ENCODE measurements at places on chromosomes 3 and 15.

DNA sequence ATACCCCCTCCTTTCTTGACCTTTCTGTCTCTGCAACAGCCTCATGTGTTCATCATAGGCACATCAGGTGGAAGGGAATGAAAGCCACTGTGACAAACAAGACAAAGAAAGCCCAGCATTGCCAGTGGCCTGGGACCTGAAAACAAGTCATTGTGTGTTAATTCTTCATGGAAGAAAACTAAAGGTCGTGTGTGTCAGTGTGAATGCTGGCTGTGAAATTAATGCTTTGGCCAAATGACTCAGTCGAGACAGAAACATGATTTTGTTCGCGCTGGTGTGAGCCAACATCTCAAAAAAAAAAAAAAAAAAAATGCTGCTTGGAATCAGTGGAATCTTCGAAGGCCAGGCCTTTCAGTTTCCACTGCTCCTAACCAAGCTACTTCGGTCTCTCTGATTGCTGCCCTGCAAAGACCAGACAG, 386.5 kb upstream of the PROK2 start:
- no peak for DNase-seq

DNA sequence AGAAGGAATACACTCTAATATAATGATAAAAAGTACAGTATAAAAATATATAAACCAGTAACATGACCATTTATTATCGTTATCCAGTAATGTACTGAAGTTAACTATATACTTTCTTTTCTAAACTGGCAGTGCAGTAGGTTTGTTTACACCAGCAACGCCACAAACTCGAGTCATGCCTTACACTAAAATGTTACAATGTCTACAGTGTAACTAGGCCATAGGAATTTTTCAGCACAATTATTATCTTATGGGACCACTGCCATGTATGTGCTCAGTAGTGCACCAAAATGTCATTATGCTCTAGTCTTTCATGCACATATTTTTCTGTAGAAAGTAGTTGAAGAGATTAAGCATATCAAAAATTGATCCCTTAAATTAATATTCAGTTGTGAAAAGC, 609.8 kb upstream of the BCHE start:
- DNase-seq, result no peak

DNA sequence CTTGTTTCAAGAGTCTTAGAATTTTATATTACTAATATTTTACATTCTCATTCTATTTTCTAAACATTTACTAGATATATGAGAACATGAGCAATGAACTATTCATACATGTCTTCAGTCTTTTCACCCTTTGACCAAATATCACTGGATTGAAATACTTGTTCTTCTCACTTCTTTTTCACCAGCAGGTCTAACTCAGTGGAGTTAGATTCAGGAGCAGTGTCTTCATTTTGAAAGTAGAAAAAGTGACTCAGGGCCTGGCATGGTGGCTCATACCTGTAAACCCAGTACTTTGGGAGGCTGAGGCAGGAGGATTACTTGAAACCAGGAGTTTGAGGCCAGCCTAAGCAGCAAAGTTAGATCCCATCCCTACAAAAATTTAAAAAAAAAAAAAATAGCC, 70.8 kb downstream of the USP13 start:
- no peak for DNase-seq

DNA sequence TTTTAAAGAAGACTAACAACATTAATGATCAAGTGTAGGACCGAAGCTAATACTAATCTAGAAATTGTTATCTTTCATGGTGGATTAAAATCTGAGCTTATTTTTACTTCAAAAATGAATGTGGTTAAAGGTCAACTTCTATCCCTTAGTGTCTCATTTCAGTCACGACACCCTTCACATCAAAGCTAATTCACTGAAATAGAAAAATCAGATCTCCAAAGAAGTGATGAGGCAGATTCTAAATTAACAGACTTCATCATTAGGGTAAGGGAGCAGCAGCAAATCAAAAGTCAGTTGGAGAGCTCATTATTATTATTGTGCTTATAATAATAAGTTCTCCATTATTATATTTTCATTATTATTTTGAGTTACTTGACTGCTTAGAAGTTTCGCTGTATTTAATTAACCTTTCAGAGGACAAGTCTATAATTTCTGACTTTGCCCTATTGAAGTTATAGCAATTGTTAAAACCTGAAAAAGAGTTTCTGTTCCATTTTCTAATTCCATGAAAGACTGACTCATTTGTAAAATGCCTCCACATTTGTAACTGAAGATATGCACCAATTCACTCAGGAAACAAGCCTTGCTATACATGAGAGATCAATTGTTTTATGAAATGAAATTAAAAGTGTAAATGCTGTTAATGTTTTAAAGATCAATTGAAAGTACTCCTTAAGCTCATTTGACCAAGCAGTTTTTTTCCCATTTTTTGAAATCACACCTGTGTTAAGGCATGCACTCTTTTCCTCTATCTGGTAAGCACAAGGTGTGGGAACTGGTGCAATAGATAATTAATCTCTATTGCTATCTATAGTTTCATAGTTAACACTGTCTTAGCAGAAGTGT, 23.1 kb upstream of the CMC1 start:
- no peak for DNase-seq

GRCh38 chr15:58908550-58909309, 24.7 kb downstream of the SLTM start:
- DNase-seq, result no peak

DNA sequence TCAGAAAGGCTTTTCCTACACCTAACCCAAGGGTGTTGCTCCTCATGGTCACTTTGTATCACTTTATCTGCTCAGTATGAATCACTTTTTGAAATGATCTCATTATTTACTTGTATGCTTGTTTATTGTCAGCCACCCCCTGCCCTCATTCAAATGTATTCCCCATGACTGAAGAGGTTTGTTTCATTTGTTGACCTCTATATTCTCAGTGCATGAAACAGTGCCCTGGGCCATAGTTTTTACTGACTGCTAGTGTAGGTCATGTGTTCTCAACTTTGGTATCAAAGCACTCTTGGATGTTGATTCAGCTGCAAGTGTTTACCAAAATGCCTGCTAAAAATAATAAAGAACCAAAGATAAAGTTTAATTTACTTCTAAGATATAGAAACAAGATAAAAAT, 381.7 kb upstream of the ARPP21 start:
- no peak for DNase-seq

- no peak for DNase-seq
Observed at GRCh38 chr3:151225040-151225975, 22.3 kb upstream of the GPR171 start.

GRCh38 chr3:168267179-168267578, 171.5 kb upstream of the GOLIM4 start:
- DNase-seq, result no peak

- DNase-seq, result no peak
Observed at GRCh38 chr3:177446165-177446601, 248.9 kb upstream of the TBL1XR1 start.

DNA sequence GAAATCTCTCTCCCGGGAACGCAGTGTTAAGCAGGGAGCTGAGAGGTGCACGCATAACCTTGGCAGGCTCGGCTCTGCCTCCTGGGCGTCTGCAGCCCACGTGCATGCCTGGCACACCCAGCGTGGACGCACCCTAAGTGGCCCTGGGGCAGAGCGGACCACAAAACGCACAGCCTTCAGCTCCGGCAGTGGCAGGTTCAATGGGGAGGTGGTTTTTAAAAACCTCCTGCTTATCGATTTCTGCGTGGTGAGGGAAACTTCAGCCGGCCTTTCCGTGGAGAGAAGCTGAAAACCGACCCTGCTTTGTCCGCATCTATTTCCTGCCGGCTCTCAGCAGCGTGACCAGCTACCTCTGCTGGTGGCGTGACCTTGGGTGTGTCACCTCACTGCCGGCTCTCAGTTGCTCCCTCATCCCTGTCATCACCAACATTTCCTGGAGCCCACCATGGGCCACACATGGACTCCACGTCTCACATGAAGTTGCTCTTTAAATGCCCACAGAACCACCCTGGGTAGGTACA, 134.8 kb upstream of the MEF2A start:
- DNase-seq, result no peak

DNA sequence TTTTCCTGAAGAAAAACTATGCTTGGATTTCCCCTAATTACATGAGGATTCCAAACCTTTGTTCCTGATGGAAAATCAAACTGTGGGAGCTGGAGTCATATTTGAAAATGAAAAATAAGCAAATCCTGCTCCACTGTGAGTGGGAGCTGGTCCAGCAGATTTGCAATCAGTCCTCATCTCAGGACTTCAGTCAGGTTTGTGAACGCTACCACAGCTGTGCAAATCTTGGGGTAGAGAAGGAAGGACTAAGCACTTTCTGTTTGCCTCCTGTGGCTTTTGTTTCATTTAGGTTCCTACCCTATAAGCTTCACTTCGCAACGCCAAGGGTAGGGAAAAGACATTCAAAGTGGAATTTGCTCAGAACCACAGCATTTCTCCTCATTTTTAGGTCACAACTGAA, 238.2 kb downstream of the TUSC7 start:
- DNase-seq, result no peak

DNA sequence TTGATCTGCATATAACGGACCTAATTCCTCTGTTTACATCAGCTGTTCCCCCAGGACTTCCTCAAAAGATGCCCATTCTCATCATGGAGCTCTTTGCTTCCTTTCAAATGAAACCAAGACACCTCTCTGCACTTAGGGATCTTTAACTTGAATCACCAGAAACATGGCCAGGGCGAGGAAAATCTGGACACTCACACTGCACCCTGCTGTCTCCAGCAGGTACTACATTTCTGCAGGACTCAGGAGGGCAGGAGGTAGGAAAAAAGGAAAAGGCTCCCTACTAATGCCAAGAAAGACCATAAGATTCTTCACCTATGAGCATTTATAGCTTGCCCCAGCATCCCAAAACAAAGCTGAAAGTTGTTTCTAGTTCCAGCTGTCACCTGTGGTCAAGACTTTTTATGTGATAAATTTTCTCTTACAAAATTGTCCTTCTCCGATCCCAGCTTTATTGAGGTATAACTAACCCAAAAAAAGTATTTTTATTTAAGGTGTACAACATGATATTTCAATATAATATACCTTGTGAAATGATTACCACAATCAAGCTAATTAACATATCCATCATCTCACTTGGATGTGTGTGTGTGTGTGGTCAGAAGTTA, 87.3 kb upstream of the C15orf61 start:
- peak; percentile 47 for DNase-seq

- no peak for DNase-seq
Observed at GRCh38 chr15:62122249-62122648, 42.8 kb downstream of the C2CD4B start.

DNA sequence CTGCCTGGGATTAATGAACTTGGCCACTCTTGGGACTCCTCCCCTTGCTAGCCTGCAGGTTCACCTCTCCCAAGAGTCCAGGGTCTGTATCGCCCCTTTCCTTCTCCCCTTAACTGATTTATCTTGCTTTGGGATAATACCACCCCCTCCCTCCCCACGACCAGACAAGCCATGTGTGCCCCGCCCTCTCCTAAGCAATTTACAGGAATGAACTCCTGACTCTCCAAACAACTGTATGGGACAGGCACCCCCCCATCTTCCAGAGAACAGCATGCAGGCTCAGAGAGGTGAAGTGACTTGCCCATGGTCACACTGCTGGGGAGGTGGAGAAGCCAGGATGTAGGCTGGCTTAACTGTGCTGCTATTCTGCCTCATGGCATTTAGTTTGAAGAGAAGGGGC, 46.8 kb downstream of the RGMA start:
- DNase-seq, result no peak

- no peak for DNase-seq
Observed at GRCh38 chr3:120816728-120817127, 74.2 kb downstream of the GTF2E1 start.
